ENCODE measurements at places on chromosomes 16 and 17.

- peak; percentile 61 for DNase-seq
These were observed 27.8 kb downstream of the BAHCC1 start for GRCh38 chr17:81422776-81423697.

- no peak for DNase-seq
These were observed 183.5 kb upstream of the CPHXL start for GRCh38 chr16:75909746-75910145.

DNA sequence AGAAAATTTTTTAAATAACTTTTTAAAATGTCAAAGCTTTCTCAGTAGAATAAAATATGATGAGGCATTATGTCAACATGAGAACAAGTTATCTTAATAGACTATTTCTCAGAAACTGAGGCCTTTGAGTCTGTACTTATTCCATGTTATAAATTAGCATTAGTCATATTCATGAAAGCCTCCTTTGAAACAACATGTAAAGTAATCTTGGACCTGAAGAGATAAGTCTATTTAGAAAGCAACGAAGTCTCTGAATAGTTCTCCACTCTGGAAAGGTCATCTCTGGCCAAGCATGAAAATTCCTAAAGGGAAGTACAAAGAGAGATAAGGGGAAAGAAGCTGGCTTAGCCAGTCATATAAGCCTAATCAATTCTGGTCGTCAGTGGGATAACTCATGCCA is 150.8 kb downstream of the CYB561 start:
- peak; percentile 27 for DNase-seq

DNA sequence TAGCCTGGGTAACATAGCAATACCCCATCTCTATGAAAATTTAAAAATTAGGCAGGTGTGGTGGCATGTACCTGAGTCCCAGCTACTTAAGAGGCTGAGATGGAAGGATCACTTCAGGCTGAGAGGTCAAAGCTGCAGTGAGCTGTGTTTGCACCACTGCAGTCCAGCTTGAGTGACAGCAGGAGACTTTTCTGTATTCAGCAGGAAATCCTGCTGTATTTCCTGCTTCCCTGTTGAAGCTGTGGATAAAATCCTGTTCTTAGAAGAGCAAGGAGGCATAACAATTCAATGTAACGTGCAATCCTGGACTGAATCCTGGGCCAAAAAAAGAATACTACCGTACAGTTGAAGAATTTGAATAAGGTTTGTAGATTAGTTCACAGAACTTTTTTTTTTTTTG is 62.2 kb downstream of the FBXL20 start:
- no peak for DNase-seq

- no peak for DNase-seq
These were observed 111.3 kb downstream of the TRIM37 start for GRCh38 chr17:58995247-58995940.

DNA sequence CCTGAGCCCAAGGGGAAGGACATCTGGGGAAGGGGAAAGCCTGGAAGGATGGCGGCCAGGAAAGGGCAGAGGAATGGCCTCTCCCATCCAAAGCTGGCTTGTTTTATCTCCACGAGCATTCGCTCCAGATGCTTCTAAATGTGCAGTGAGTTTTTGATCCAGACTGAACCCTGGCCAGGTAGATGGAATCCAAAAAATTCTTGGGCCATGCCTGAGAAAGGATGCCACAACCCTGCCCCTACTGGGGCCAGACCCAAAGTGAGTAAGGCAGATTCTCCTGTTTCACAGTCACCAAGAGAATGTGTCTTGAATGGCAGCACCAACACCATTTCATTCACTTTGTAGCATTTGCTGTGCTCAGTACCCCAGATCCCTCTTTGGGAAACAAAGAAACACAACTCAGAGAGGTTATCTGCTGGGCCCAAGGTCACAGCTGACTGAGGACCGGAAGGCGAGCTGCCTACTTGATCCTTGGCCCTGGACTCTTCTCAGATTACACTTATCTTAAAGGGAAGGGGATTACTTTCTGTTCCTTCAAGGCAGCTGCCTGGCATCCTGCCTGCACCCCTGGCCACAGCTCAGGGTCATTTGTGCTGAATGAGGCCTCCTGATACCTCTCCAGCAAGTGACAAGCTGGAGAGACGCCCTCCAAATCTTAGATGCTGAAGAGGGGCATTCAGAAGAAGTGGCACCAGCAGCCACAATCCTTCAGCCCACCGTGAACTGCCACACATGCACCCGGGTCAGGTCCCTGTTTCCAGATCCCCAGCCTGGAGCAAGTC is 3.6 kb downstream of the LRRC75A start:
- no peak for DNase-seq

DNA sequence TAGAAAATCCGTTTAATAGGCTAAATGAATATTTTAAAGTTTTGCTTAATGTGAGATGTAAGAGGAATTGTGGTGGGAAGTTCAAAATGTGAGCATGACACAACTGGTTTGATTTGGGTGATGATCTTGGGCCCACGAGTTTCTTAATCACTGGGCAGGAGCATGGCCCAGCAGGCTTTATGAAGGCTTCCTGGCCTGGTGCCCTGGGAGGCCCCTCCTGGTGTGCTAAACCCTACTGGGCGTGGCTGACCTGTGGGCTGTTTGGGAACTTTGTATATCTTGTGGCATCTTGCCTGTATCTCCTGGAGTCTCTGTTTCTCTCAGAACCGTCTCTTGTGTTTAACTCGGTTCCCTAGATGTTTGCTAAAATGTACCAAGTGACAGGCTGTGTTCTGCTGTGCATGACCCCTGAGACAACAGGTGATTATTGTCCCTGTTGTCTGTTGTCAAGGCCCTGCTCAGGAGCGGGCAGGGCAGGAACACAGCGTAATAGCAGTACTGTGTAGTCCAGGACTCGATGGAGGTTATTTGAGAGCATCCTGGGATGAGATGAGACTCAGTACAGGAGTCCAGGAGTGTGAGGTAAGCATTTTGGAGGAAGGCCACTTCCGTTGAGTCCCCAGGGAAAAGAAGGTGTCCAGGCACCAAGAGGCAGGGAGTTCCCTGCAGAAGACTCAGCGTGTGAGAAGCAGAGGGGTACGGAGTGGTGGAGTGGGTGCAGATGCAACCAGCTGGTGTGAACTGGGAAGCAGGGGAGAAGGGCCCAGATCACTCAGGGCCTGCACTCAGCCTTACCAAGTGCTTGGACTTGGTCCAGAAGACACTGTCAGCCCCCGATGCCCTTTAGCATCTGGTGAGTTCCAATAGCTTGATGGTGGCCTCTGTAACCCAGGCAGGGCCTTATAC is 48.5 kb downstream of the B9D1 start:
- no peak for DNase-seq

- no peak for DNase-seq
These were observed 310.5 kb upstream of the IRX5 start for GRCh38 chr16:54620197-54620596.

GRCh38 chr17:80422276-80422675 is 7.3 kb downstream of the ENDOV start:
- no peak for DNase-seq

DNA sequence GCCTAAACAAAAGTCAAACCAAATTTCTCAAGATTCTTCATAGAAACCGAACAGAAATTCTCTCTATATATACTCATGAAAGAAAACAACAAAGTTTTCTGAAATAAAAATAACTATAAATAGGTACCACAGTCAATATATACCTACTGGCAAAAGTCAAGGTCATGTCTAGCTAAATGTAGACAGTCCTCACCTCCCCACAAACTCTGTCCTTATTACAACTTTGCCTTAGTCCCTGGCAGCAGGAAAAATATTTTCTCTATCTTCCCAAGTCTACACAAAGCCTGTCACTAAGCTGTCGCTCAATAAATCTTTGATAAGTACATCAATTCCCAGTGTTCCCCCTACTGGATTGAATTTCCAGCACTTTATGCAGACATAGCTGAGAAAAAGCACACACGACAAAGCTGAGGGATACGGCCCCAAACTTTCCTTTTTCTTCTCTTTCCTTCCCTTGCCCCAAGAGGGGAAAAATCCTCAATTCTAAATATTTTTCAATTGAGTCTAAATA is 2.7 kb downstream of the CFAP20 start:
- no peak for DNase-seq

DNA sequence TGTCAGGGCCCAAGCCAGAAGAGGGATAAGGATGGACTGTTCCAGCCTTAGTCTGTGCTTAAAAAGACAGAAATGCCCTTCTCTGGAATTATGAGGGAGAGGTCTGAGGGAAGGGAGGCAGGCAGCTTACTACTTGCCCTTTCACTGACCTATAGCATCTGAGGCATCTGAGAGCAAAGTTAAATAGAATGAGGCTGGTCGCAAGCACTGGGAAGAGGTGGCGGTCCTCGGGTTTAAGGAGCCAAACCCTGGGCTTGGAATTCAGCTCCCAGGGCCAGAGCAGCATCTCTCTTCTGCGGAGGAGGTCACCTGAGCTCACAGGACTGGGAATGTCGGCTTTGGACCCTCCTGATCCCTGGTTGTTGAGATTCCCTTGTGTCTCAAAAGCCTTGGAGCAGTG is 3.1 kb upstream of the LIMD2 start:
- DNase-seq: no peak

DNA sequence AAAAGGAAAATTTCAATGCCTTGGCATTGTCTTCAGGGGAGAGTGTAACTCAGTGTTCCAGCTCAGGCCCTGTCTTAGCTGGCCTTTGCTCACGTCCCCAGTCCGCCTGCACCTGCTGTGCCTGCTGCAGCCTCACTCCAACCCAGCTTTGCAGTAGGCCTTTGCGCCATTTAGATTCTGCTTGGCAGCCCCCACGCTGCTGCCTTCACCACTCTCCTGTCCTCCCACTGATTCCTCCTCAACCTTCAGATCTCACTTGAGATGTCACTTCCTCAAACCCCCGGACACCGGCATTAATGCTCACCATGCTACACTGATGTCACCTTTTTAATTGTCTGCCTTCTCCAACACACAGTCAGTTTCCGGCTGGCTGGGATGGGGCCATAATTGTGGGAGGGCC is 166.2 kb downstream of the SHISA9 start:
- DNase-seq: no peak

- DNase-seq: peak; percentile 90
These were observed 4.3 kb upstream of the NPW start for GRCh38 chr16:2015117-2015946.

DNA sequence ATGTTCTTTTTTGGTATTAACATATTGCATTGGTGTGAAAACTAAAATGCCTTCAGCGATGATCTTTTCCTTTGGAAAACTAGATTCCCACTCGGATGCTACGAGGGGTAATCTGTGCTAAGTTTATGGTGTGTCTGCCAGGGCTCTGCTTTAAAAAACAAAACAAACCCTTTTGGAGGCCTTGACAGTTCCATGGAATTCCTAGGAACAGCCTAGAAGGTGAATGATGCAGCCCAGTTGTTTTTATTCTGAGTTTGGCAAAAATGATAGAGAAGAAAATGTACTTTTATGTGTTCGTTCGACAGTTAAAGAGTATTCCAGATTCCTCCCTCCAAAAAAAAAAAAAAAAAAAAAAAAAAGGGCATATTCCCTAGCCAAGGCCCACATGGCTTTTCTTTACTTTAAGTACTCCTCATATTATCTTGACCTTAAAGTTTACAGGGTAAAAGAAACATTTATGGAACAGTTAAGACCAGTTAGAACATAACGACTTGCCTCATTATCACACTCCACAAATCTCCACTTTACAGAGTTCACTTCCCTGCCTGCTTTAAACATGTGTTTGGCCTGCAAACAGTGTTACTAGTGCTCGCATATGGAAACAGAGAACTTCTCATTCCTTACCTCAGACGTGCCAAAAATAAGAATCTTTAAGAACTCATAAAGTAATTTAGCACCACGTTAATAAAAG is 159.1 kb downstream of the WWOX start:
- no peak for DNase-seq

All from LoVo (cell line).